COLO829 (cell line): ENCODE measurements at places on chromosomes 3 and 15.

DNA sequence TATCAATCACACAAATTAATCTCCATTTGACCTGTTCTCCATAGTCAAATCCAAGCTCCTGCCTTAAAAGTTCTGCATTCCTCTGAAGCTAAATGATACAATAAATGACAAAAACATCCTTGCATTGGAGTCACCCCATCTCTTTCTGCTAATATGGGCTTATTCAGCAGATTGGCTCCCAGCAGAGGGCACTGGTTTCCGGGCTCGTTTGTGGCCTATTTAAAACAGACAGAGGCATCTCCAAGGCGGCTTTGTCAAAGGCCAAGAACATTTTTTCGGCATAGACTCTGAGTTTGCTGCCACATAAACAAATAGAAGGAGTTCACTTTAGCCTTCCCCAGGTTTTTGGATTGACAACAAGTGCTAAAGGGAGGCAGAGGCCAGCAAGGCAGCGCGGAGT is 204.4 kb upstream of the RASGRP1 start:
- DNase-seq, result no peak

GRCh38 chr3:71816767-71817156 is 31.8 kb upstream of the PROK2 start:
- DNase-seq, result no peak

GRCh38 chr3:143035466-143036211 is 34.3 kb downstream of the U2SURP start:
- no peak for DNase-seq

DNA sequence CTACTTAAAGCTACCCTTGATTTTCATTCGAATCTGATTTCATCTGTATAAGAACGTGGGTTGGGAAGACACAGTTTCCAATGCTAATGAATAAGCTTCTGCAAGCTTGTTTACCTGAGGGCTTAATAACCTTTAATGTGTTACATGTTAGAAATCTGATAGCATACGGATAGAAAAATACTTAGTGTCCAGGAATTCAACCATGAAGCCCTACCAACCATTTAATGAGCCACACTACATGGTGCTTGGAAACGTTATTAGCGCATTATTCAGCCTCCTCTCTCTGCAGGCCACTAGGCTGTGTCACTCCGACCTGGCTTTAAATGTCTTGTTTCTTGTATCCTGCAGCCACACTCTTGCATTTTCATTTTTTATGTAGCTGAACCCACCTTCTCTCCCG is 1.6 kb downstream of the FAM81A start:
- no peak for DNase-seq

DNA sequence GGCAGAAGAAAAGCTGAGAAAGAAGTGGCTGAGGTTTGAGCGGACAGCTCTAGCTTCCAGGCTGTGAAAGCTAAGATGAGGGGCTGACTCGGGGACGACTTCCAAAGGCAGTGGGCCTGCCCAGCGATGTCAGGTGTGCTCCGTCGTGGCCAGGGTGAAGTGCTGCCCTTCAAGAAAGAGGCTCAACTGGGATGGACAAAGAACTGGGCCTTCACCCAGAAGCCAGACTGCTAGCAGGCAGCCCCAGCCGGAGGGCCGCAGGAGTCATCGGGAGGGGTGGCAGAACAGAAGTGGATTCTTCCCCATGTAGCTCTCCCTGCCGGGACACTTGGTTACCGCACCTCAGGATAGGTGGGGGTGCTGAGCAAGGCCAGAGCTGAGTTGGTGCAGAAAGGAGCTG is 13.1 kb upstream of the SEC13 start:
- no peak for DNase-seq

DNA sequence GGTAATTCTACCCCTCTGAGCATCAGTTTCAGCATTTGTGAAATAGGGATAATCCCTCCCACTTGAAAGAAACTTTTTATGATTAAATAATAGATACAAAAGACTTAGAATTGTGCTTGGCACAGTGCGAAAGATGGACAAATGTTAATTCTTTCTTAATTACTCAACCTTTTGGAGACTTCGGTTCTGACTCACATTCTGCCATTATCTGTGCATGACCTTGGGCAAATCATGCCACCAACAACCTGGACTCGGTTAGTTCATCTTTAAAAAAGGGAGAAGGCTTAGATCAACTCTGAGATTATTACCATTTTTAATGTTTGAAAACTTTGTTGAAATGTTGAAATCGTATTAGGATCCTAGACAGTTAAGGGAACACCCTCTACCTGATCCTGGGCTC is 40.6 kb upstream of the POLR2M start:
- no peak for DNase-seq
